ENCODE measurements at places on chromosomes 1 and 21. TPM values are rescaled to one million over a fixed set of nuclear protein-coding genes. Genes with fewer than 3 reads are reported as not detected.
A peak's percentile ranks its signal among the peaks of the same experiment; 100 is the strongest.

- no peak for ATAC-seq
Measured at GRCh38 chr1:88655685-88656299, 28.3 kb upstream of the PKN2 start.

- ATAC-seq = no peak
Measured at GRCh38 chr1:153795934-153796785, 21.0 kb downstream of the SLC27A3 start.

- no peak for ATAC-seq
Measured at GRCh38 chr1:109883248-109883955, 27.2 kb upstream of the CSF1 start.

DNA sequence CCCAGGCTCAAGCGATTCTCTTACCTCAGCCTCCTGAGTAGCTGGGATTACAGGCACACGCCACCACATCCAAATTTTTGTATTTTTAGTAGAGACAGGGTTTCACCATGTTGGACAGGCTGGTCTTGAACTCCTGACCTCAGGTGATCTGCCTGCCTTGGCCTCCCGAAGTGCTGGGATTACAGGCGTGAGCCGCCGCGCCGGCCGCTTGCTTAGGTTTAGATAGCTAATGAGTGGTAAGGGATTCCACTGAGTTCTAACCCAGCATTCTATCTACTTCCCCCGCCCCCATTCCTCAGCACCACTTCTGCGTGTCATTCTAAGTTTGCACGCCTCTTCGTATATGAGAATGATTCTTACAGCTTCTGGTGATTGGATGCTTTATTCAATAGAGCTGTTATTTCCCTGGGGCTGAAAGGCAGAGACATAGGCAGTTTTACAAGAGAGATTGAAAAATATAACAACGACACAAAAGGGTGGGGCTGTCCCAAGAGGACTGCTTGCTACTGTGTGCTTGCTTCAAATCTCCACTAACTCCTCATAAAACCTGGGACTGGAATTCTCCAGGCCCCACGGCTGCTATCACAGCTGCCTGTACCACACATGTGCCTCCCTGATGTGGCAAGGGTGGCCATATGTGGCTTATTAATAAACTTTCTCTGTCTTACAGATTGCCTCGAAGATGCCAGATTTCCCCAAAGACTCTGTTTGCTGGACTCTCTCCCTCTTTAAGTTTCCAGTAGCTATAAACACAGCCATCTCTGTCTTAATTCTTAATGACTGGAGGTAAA, 23.7 kb upstream of the GREM2 start:
- ATAC-seq = no peak

DNA sequence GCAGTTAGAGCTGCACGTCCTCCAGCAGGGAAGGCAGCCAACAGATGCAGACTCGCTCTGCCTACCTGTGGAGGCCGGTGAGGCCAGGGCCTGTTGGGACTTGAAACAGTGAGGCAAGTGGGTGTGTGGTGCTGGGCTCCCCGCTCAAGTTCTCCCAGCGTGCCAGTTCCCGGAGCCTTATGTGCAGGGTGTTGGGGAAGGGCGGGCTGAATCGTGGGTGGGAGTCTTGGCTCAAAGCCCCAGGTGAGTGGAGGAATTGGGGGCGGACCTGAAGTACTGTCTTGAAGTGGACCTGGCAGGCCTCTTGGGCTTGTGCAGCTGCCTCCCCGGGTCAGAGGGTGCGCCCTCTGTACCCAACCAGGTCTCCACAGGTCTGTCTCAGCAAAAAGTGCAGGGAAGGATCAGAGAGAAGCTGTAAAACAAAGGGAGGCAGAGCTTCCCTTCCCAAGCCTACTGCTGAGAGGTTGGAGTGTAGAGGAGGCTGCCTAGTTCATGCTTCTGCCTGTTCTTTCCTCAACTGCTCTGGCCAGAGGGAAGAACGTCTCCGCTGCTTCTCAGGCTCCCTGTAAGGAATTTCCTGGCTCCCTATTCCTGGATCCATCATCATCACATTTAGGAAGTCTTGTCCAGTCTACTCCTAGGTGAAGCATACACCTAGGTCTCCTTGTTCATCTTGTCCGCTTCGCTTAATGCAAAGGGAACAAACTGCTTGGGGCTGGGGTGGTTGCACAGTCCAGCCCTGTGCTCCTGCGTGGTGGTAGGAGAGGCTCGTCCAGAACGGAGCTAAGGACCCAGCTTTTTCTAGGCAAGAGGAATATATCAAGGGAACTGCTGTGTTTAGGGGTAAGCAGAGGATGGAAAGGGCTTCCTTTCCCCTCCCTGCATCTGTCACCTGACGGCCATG, 14.9 kb downstream of the UTP11 start:
- ATAC-seq = peak; percentile 83

The SHE gene
- 1.4 TPM for total RNA-seq

All from esophagus mucosa (tissue), 1 donor.